ENCODE measurements at places on chromosomes 6 and 20.

DNA sequence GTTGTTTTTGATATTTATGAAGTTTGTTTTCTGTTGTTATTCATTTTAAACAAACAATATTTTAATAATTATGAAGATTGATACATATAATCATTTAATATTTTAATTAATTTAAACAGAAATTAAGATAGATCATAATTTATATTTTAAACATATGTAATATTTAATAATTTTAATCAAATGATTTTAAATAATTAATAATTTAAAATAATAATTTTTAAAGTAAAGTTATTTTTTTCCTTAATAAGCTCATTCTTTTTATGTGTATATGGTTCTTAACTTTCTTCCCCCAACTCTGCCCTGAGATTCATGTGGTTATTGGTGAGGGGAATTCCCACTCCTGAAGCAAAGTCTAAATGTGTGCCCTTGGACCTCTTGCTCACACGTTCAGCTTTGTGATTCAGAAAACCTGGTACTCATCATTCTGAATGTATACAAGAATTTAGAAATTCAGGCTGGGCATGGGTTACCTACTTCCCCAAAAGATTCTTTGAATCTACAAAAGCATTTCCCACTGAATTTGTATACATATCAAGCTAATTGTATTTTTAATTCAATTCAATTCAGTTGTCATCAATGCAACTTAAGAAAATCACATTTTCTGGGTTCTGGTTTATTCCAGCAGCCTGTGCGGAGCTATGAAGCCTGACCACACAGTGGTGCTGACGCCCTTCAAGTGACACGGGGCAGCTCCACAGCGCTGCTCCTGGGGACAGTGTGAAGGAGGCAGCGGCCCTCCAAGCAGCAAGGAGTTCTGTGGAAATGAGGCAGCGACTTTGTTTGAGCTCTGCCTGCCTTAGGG lies 168.9 kb upstream of the UST start:
- DNase-seq = no peak

DNA sequence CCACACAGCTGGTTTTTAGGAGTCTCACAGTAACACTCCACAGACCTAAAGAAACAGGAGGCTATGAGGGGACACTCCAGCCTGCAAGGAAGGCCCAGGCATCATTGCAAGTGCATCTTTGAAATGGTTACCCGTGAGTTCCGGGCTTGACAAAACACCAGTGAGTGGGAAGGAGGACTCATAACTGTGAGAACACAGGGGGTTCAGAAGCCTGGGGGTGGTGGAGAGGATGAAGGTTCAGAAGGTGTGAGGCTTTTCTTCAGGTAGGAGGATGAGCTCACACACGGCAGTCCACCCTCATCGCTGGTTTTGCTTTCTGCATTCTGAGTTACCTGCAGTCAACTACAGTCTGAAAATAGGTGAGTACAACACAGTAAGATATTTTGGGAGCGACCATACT lies 39.9 kb downstream of the MAP7 start:
- DNase-seq = no peak

DNA sequence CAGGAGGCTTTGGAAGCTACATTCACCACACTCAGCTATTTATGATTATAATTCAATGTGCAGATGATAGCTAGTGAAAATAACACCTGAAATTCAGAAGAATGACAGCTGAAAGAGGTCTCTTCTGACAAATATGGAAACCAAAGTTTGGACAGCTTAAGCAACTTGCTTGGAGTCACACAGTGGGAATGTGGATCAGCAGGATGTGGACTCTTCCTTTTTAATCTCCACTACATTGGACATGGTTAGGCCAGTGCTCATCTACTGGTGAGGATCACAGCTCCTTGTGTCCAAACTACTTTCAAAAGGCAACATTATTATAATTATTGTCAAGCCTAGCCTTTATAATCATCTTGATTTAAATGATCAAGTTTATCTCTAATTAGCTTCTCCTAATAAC lies 10.4 kb downstream of the TRAPPC3L start:
- DNase-seq = no peak

- no peak for DNase-seq
Observed at GRCh38 chr20:8901237-8902025, 167.5 kb upstream of the PLCB4 start.

DNA sequence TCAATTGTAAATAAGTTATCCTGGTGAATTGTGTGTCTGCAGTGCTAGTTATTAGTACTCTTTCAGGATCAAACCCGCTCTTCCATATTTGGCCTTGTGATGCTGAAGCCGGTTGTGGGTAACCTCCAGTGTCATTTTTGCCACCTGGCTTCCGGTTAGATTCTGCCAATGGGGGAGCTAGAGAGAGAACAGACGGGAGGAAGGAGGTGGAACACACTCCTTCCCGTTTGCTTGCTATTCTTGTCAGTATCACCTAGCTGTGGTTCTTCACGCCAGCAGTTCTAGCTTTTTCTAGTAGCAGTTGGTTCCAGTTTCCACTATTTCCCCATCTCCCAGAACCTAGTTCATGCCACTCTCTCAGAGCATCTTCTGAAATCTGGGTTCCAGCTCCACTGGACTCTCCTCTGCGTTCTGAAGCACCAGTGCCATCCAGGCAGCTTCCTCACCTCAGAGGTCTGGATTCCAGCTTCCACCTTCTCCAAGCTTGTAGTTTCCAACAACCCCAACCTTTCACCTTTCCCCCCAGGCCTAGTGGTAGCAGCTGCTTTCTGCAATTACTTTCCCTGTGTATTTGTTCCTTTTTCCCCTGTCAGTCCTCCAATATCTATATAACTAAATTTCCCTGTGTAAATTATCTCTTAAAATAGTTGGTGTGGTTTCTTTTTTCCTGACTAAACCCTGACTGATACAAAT lies 46.9 kb upstream of the LOC128125822 start:
- no peak for DNase-seq

All from activated CD4-positive, alpha-beta T cell treated with anti-CD3 and anti-CD28 coated beads for 1 hour (primary cell).